ENCODE measurements at places on chromosomes 11 and 22.

DNA sequence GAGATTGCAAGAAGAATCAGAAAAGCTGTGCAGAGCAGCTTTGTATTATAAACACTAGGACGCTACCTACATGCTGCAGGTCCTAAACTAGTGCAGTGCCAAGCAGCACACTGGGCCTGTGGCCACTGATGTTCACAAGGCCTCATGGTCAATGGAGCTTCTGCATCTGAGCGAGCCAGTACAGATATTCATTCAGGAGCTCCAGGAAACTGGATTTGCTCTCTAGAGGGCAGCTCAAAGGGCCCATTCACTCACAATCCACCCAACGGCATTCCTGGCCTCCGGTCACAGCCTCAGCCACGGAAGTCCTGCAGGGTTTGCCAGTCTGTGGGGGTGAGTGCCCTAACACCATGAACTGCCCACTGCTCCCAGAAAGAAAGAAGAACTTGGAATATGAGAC lies 5.8 kb upstream of the TBC1D10A start:
- DNase-seq: no peak

DNA sequence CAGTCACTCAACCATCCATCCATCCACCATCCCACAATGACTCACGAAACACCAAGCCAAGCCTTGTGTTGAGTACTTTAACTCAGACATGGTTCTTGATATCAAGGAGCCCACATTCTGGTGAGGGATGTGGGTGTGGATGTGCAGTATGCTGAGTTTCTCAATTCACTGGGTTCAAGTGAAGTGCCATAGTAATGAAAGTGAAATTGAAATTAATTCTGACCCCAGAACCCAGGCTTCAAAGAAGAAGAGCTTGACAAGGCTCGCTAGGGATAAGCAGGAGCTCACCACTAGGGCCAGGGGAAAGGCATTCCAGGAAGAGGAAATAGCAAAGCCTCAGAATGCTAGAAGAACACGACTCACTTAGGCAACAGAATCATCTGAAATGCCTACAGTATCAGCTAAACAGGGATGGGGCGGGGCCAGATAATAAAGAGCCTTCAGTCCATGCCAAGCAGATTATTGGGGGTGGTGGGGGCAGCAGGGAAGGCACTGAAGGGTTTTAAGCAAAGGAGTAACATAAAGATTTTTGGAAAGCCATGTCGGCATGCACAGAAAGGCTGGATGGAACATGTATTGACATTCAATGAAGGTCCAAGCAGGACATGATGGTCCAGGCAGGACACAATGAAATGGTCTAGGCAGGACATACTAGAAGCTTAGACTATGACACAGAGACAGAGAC lies 37.2 kb downstream of the RTL6 start:
- DNase-seq: peak; percentile 25

DNA sequence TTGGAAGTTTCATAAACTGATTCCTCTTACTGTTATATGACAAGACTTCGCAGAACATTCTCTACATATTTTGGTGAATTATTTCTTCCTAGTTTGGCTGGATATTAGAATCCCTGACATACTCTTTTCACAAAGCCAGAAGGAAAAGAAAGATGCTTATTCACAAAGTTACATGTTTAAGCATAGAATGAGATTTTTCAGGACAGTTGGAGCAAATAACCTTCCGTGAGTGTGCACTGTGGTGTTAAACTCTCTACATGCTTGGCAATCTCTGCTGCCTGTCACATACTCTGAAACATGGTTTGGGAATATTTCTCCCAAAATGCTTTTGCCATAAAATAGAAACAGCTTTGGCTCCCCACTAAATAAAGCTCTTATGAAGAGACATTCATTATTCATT lies 230.0 kb upstream of the MTNR1B start:
- DNase-seq: no peak

DNA sequence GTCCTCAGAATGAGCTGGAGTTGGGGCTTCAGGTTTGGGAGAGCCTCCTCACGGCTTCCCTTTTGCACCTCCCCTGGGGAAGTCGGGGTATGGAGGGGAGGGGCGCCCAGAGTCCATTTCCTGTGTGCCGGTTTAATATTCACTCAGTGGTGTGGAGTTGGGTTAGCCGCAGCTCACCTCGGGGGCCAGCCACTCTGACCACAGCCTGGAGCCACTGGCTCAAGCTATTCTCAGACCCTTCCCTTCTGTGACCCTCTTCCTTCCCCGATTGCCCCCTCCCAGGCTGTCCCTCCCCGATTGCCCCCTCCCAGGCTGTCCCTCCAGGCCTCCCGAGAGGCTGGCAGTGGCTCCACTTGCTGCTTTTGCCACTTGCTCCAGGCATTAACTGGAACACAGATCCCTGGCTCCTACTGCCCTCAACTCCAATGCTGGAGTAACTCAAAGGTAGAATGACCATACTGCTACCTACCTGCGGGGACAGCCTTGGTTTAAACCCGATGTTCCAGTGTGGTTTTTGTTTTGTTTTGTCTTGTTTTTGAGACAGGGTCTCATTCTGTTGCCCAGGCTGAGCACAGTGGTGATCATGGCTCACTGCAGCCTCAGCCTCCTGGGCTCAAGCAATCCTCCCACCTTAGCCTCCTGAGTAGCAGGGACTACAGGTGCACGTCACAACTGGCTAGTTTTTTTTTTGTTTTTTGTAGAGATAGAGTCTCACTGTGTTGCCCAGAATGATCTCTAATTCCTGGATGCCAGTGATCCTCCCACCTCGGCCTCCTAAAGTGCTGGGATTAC lies 29.3 kb downstream of the RPUSD4 start:
- no peak for DNase-seq

DNA sequence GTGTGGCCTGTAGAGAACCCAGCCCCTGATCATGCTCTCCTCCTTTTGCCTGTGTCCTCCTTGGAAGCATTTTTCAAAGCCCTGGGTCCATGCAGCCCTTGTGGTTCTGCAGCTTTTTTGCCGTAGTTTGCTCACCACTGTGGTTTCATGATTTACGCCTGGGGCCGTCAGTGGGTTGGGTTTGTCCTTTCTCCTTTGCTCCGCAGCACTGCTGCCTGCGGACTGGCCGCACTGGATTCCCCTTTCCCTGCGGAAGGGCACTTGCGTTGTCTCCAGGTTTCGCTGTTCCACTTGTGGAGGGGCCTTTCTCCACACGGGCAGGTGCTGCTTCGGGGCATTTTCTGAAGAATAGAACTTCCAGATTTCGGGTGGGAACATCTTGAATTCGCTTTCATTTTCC lies 1260.9 kb downstream of the BRD1 start:
- DNase-seq: no peak

GRCh38 chr11:6687876-6688275 lies 4.7 kb upstream of the MRPL17 start:
- no peak for DNase-seq

- DNase-seq: no peak
These were observed 16.7 kb downstream of the BCL9L start for GRCh38 chr11:118908901-118909618.

- DNase-seq: no peak
These were observed 107.3 kb downstream of the XKR3 start for GRCh38 chr22:16717699-16718558.

GRCh38 chr11:88849368-88849767 lies 216.4 kb downstream of the GRM5 start:
- DNase-seq: no peak

- no peak for DNase-seq
These were observed 12.7 kb upstream of the KAT5 start for GRCh38 chr11:65699306-65699705.

GRCh38 chr22:40212121-40212520 lies 34.4 kb downstream of the TNRC6B start:
- DNase-seq: no peak

GRCh38 chr22:44797181-44797725 lies 44.9 kb downstream of the ARHGAP8 start:
- no peak for DNase-seq

- DNase-seq: no peak
These were observed 49.4 kb downstream of the BID start for GRCh38 chr22:17724678-17725499.

GRCh38 chr22:39773976-39774539 lies 119.5 kb downstream of the ENTHD1 start:
- DNase-seq: no peak

GRCh38 chr11:76614471-76615179 lies 55.9 kb downstream of the LRRC32 start:
- no peak for DNase-seq

- no peak for DNase-seq
These were observed 28.1 kb upstream of the NXPE4 start for GRCh38 chr11:114623720-114624119.

- no peak for DNase-seq
These were observed 24.9 kb downstream of the BMAL1 start for GRCh38 chr11:13302420-13302958.

GRCh38 chr22:28939394-28939793 lies 56.0 kb downstream of the ZNRF3 start:
- DNase-seq: no peak

- DNase-seq: no peak
These were observed 89.8 kb downstream of the PIWIL4 start for GRCh38 chr11:94656968-94657367.

GRCh38 chr11:19873730-19874129 lies 161.1 kb downstream of the NAV2 start:
- DNase-seq: no peak

GRCh38 chr11:94305146-94305545 lies 766 bp downstream of the IZUMO1R start:
- no peak for DNase-seq

DNA sequence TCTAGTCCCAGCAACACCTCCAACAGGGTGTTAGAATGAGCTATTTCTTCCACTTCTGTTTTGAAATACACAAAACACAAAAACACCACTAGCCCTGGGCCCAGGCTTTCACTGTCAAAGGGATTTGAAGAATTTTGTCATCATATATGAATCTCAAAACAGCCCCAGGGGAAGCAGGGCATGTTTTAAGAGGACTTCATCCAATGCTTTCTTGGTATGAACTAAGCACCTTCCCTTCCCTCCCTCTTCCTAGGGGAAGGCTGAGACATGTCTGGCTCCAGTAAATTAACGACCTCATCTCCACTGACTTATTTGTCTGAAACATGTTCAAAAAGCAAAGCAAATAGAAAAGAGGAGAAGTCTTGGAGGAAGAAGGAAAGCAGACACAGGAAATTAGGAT lies 75.7 kb upstream of the INCENP start:
- no peak for DNase-seq

- DNase-seq: no peak
These were observed 128.0 kb upstream of the SERPIND1 start for GRCh38 chr22:20645954-20646353.

GRCh38 chr11:32090545-32091370 lies at the start of gene RCN1:
TSS of gene RCN1 (plus strand) at chr11:32091074. CDS start at chr11:32091197, 123 bp downstream.
- peak; percentile 81 for DNase-seq

- no peak for DNase-seq
These were observed 100.6 kb upstream of the FGF3 start for GRCh38 chr11:69919659-69920344.

DNA sequence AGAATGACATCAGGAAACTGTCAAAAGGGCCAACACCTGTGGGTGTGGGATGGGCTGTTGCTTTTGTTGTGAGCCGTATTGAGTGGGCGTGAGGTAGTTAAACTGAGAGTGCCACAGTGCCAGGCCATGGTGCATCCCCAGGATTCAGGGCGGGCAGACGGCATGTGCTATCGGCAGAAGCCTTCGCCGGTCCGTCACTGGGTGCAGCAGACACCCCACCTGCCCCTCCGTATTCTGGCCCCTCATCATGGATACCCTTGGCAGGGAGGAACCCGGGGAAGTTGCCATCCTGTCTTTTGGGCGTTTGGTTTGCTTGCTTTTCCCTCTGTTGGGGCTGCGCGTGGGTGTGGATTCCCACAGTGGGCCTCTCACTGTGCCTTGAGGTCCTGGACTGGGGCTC lies 27.5 kb downstream of the ST14 start:
- no peak for DNase-seq

DNA sequence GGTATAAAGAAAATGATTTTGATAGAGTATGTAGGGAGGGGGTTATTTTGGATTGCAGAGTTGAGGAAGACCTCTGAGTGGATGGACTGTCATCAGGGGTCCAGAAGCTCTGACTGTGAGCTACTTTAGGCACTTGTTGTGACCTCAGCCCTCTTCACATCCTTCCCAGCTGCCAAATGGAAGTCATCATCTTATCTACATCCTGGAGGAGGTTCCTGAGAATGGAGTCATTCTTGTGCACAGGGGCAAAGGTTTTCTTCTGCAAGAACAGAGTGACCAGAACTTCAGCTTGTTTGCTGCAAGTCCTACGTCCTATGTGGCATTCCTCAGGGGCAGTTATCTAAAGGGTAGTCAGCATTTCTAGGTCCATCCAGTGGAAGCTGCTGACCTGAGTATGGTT lies 393.8 kb downstream of the AASDHPPT start:
- no peak for DNase-seq

DNA sequence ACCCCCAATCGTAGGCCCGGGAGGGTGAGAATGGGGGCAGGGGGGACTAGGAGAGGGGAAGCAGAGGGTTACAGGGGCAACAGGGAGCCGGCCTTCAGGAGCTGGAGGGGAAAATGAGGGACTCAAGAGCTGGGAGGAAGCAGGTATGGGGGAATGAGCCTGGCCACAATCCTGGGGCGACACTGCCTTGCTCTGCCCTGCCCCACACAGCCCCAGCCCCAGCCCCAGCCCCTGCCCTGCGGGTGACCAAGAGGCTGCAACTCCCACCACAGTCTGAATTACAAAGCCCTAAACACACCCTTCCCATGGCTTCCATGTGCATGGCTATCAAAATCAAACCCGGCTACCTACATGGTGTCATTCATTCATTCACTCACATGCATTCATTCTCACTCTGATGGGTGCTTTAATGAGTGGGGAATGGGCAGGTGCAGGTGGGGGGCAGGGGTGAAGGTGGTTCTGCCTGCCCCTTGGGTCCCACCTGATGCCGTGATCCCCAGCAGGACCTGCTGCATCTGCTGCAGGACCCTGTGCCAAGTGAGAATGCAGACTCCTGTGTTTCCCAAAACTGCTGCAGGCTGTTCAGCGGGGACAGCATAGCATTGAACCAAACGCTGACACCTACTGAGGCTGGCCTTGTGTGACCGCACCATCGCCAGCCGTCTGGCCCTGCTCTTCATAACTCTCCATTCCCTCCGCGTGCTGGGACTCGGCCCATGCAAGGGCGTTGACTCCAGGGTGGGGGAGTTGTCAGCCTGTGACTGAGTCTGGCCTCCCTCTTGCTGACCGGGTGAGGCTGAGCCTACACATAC lies 9.5 kb upstream of the LINC01488 start:
- no peak for DNase-seq

- no peak for DNase-seq
These were observed 125.8 kb upstream of the ARHGAP42 start for GRCh38 chr11:100561323-100561722.

DNA sequence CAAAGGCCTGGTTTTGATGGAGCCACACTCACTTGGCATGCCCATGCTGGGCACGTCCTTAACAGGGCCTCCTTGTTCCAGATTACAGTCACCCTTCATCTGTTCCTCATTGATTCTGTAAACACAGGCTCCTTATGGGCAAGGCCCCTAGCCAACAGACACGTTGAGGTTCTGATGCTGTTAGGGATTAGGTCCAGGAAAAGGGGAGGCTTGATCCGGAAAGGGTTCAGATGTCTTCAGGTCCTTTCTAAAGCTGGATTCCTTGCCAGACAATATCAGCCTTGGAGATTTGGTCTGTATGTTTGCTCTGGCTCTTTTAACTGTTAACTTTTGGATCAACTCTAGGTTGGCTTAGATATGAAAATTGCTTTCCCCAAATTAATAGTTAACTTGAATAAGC lies 46.9 kb upstream of the PRSS23 start:
- DNase-seq: no peak
